Smooth muscle cell of the pulmonary artery (primary cell): ENCODE measurements at places on chromosomes 5 and 9. TPM values are rescaled to one million over a fixed set of nuclear protein-coding genes. Genes with fewer than 3 reads are reported as not detected.

Gene MYMK
- not detected in 2 replicates for total RNA-seq

Gene BHMT2
- 3.1 and 6.4 TPM in 2 replicates for total RNA-seq

Gene LMNB1
- 7.0 and 13.6 TPM in 2 replicates for total RNA-seq

Gene KIAA1958
- 1.9 and 2.3 TPM in 2 replicates for total RNA-seq

Gene GDNF
- total RNA-seq: 0.13 and 0.69 TPM in 2 replicates

Gene OBP2B
- total RNA-seq: not detected in 2 replicates

Gene GPR21
- total RNA-seq: 2.2 and 3.1 TPM in 2 replicates

Gene TTC23L
- total RNA-seq: not detected in 2 replicates

Gene SAXO1
- total RNA-seq: under 0.01 TPM in 1 of 2 replicates, not detected in the other

Gene TAF11L5
- not detected in 2 replicates for total RNA-seq

Gene S1PR3
- total RNA-seq: 9.9 and 25.4 TPM in 2 replicates

Gene SLC45A2
- 0.17 and 0.20 TPM in 2 replicates for total RNA-seq

Gene IFNK
- not detected in 2 replicates for total RNA-seq

Gene PCDHB7
- total RNA-seq: 0.33 and 1.1 TPM in 2 replicates

Gene CDKN2A
- total RNA-seq: 6.6 and 19.3 TPM in 2 replicates

Gene PCDHGA7
- 6.9 and 10.3 TPM in 2 replicates for total RNA-seq

Gene PCDHGA3
- total RNA-seq: 0.79 and 3.0 TPM in 2 replicates

Gene KIF24
- 0.76 and 1.2 TPM in 2 replicates for total RNA-seq

Gene FOXD4L3
- 0.07 and 0.10 TPM in 2 replicates for total RNA-seq

Gene GFPT2
- total RNA-seq: 12.2 and 23.0 TPM in 2 replicates

Gene BTNL3
- not detected in 2 replicates for total RNA-seq

Gene ZNF462
- total RNA-seq: 18.2 and 24.6 TPM in 2 replicates

Gene SLC25A25
- total RNA-seq: 16.6 and 17.3 TPM in 2 replicates

Gene PCA3
- 0.07 and 0.13 TPM in 2 replicates for total RNA-seq

Gene SCGB3A2
- not detected in 2 replicates for total RNA-seq

Gene PRSS3
- 12.1 and 14.8 TPM in 2 replicates for total RNA-seq

Gene RASGRF2
- 1.2 and 15.0 TPM in 2 replicates for total RNA-seq

Gene GAPT
- not detected in 2 replicates for total RNA-seq

Gene RNF183
- total RNA-seq: not detected in 2 replicates

Gene TAF11L4
- total RNA-seq: not detected in 2 replicates

Gene PPP2CA
- 68.2 and 70.4 TPM in 2 replicates for total RNA-seq

Gene ANKRD20A1
- not detected in 2 replicates for total RNA-seq

Gene IL3
- total RNA-seq: not detected in 2 replicates

Gene EIF4E1B
- total RNA-seq: not detected in 2 replicates

Gene NIPAL4
- total RNA-seq: 0.07 TPM in 2 replicates

Gene CNOT8
- total RNA-seq: 55.8 and 79.7 TPM in 2 replicates

Gene SPINK13
- not detected in 2 replicates for total RNA-seq

Gene PPP3R2
- not detected in 2 replicates for total RNA-seq

Gene OSMR
- 165 and 241 TPM in 2 replicates for total RNA-seq

Gene SLC6A3
- total RNA-seq: not detected in 2 replicates

Gene RASEF
- total RNA-seq: 0.07 TPM in 2 replicates

Gene BARX1
- total RNA-seq: 0.13 TPM in 2 replicates

Gene IRGM
- total RNA-seq: 0.13 TPM in 1 of 2 replicates, not detected in the other

Gene PRDM9
- not detected in 2 replicates for total RNA-seq

Gene MOB3B
- 0.17 and 0.59 TPM in 2 replicates for total RNA-seq

Gene TMEM161B
- total RNA-seq: 11.5 and 11.9 TPM in 2 replicates
